ENCODE measurements at places on chromosomes 11 and 22.

DNA sequence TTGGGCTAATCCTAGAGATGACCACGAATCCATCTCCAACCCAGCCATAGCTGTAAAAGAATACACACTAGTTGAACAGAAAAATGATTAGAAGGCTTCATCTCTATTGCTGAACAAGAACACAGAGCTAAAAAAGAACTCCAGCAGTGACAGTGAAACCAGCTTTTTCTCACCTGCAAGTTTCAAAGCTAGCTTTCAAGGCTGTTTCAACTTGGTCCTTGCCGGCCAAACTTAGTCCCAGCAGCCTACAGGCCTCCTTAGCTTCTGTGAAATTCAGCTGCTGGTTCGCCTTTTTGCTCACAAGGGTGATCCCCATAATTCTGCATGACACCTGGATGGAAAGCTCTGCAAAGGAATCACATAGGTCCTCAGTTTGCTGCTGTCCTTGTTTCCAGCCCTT lies 4.4 kb downstream of the LYVE1 start:
- DNase-seq: no peak

DNA sequence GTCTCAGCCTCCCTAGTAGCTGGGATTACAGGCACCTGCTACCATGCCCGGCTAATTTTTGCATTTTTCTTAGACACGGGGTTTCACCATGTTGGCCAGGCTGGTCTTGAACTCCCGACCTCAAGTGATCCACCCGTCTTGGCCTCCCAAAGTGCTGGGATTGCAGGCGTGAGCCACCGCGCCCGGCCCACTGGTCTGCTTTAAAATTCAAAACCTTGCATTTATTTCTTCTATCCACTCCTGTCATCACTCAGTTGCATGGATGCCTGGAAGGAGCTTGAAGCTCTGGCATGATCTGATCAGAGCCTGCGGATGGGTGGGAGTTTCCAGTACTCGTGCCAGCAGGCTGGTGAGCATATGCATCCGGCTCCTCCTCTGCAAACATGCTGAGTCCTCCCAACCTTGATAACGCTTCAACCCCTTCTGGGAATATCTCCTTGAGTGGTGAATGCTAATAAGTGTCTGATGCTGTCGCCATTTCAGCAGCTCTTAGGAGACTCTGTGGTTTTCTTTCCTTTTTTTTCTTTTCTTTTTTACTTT lies 39.6 kb downstream of the UBASH3B start:
- no peak for DNase-seq

- DNase-seq: no peak
These were observed 37.7 kb downstream of the TPCN2 start for GRCh38 chr11:69086152-69087132.

- DNase-seq: no peak
These were observed 131.2 kb upstream of the SERPIND1 start for GRCh38 chr22:20642668-20643179.

DNA sequence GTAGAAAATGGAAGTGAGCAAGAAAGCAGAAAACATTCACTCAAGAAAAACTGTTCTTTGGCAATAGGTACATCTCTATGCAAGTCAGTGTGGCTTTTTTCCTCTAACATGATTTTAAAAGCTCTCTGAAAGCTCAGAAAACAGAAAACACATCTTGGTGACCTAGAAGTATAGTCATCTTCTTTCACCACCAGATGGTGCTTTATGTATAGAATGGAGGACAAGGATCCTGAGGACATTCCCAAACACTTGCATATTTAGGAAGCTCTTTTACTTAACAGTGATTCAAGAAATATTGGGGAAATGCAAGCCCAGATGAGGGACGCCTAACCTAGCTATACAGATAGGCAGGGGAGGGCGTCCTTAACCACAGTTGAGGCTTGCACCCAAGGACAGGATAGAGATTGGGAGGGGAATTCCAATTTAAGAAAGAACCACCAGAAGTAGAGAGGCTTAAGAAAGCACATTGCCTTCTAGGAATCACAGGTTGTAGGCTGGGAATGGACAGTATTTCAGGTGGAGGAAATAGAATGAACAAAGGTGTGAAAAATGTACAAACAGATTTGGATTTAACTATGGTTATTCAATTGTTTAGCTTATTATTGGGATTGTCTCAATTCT lies 13.8 kb upstream of the CCDC81 start:
- DNase-seq: no peak

DNA sequence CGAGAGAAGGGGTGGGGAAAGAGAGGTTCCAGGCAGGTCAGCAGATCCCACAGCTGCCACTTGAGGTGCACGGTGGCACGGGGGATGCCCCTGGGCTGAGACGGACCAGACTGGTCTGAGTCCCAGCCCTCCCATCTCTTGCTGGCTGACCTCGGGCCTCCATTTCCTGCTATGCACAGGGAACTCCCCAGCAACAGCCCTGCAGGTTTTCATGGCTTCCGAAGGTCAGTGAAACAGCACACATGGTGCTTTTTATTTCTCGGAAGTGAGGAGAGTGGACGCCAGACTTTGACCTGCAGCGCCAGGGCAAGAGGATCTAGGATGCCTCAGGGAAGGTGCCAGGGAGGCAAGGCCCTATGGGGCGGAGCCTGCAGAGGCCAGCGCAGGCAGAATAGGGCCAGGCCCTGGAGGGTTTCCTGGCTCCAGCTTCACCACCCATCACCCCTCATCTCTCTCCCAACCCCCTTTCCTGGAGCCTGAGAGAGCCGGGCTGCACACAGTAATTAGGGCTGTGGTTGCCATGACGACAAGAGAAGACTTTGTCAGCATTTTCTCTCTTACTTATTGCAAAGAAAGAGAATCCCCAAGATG lies 29.5 kb downstream of the SLC22A12 start:
- peak; percentile 12 for DNase-seq

DNA sequence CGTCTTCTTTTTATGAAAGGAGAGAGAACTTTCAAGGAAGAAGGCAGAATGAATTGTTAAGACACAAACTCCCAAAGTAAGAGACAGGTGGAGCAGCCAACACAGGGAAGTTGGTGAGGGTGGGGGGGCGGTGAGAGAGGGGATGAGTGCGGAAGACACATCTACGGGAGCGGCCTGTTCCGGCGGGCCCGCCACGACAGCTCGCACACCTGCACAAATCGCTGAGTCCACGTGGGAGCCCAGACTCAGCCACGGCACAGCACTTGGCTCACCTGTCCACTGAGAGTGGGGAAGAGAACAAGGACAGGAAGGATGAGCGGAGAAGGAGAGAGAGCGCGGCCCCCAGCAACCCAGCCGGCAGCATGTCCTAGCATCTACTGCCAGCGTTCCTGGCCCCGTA lies 331.1 kb downstream of the CADM1 start:
- no peak for DNase-seq

DNA sequence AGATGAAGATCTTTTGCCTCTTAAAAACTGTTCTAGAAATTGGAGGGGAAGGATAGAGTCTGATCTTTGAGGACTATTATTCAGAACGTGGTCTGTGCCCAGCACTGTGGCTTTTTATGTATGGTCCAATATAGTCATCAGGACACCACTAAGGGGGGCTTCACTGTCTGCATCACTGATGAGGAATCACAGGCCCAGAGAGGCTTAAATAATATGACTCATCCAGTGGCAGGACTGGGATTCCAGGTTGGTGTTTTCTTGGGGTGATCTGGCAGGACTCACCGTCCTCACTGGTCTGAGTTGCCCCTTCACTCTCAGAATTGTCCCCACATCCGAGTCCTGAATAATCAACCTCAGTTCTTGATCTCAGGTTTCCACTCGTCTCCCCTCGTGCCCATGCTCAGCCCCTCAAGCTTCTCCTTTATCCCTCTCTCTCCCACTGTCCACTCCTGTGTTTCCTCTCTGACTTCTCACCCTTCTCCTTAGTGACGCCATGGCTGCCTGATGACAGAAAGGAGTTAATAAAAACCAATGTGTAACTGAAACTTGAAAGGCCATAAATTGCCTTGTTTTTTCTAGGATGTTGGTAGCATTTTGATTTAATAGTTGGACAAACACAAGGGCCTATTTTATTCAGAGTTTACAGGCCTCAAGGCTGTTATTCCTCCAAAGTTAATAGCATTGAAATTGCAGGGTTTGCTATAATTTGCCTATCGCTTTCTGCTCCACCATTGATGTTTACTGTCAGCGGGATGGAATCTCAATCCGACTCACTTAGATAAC lies 95.7 kb upstream of the NNMT start:
- DNase-seq: no peak

GRCh38 chr11:70775386-70776075 lies 377.2 kb downstream of the CTTN start:
- no peak for DNase-seq

GRCh38 chr11:98944461-98944860 lies 76.3 kb upstream of the CNTN5 start:
- no peak for DNase-seq

DNA sequence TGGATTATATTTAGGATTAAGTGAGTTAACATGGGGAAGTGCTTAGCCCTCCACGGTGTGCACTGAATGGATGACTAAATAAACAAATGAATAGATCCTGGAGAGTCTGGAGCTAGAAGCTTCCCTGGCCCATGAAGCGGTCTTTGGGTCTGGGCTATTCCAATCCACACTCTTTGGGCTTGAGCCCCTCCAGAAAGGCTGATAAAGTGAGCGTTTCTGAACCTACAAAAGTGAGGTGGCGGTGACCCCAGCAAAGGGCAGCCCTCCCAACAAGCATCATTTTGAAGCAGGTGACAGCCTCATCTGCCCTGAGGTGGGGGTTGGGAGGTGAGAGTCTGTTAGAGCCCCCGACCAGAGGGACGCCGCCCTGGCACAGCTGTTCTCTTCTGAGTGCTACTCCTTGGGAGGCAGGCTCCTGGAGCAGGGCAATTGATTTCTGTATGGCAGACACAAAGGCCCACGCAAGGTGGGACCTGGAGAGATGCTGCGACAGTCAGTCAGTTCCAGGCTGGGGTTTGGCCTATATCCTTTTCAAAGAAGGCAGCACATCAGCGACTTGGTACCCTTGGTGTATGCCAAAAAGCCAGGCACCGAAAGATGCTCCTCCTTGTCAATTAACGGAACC lies 157.8 kb downstream of the CACNA1I start:
- DNase-seq: no peak

GRCh38 chr22:36110306-36110881 lies 50.2 kb downstream of the APOL3 start:
- no peak for DNase-seq

- DNase-seq: no peak
These were observed 60.2 kb upstream of the CRTAM start for GRCh38 chr11:122778148-122778547.

DNA sequence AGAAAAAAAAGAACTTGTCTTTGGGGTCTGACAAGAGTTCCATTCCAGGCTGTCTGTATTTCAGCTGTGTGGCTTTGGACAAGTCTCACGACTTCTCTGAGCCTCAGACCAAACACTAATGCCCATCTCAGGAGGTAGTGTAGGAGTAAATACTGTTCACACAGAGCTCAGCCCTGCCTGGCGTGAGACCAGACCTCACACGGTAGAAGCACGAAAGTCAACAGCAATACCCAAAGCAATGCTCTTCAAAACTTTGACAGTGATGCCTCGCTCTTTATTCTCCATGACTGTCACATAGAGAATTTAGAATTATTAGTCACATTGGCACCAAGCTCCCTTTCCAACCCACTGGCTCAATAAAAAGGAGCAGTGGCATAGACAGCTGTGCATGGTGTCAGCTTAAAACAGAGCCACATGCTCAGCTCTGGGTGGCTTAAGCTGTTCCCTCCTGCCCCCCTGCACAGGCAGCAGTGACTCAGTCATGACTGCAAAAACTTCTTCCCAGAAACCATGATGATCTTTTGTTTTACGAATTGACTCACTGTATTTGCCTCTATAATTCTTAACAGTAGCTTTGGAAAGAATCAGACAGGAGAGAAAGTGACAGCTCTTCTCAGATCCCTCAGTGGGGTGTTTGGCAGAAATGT lies 74.0 kb upstream of the PHF21B start:
- no peak for DNase-seq

DNA sequence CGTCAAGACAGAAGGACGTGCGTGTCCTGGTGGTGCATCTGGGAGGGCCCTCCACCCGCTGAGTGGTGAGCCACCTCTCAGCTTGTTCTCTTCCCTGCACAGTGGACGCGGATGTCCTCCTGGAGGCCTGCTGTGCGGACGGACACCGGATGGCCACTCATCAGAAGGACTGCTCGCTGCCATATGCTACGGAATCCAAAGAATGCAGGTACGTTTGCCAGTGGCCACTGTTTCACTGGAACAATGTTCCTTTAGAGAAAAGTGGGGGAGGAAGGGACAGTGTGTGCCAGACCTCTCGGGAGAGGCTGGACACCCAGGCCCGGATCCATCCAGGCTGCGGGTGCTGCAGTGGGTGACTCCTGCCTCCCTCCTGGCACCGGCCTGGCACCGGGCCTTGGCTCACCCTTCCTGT lies 15.9 kb downstream of the FBLN1 start:
- no peak for DNase-seq

GRCh38 chr11:75508051-75508561 lies 17.6 kb downstream of the GDPD5 start:
- DNase-seq: no peak

GRCh38 chr11:110207123-110207522 lies 89.3 kb downstream of the RDX start:
- no peak for DNase-seq

DNA sequence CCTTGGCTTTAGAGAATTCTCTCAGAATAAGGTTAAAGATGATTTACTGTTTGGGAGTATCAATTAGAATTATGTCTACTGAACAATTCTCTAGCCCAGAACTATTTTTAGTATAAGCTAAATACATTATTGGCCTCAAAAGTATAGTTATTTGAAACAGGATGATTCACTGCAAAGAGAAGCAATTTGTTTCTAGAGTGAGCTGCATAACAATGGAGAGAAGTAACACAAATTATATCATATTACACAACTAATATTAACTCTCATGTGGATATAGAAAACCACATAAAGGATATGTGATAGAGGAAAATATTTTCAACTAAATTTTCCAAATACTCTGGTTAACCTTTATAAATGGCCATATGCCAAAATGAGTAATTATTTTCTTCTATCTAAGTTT lies 24.9 kb downstream of the PGM2L1 start:
- DNase-seq: no peak
